ENCODE measurements at places on chromosomes 1 and 21. TPM values are rescaled to one million over a fixed set of nuclear protein-coding genes. Genes with fewer than 3 reads are reported as not detected.

CHIT1 gene
- not detected for total RNA-seq

PLA2G5 gene
- total RNA-seq, result not detected

ATP6V0B gene
- 104 TPM for total RNA-seq

GUK1 gene
- 456 TPM for total RNA-seq

S100A7A gene
- not detected for total RNA-seq

CELA3B gene
- total RNA-seq, result not detected

KRTAP19-3 gene
- not detected for total RNA-seq

CELF3 gene
- total RNA-seq, result not detected

ENAH gene
- 72.2 TPM for total RNA-seq

HFM1 gene
- 0.87 TPM for total RNA-seq

TTC22 gene
- not detected for total RNA-seq
